ENCODE measurements at places on chromosomes 7 and 10. TPM values are rescaled to one million over a fixed set of nuclear protein-coding genes. Genes with fewer than 3 reads are reported as not detected.

METTL2B gene
- total RNA-seq, result 21.8 TPM

IL6 gene
- 5.7 TPM for total RNA-seq

CTTNBP2 gene
- 3.9 TPM for total RNA-seq

GPR85 gene
- 0.24 TPM for total RNA-seq

ZNF680 gene
- 7.8 TPM for total RNA-seq

Data from glomerular endothelial cell (primary cell).